Aorta (tissue), 5 donors: ENCODE measurements at places on chromosomes 16 and 17. TPM values are rescaled to one million over a fixed set of nuclear protein-coding genes. Genes with fewer than 3 reads are reported as not detected.

Gene CACNA1H
- total RNA-seq, result 17.8 TPM

Gene CTF1
- 7.2 TPM for total RNA-seq

GRCh38 chr16:51710186-51710585 lies 559.1 kb upstream of the SALL1 start:
- H3K27ac ChIP-seq, result no peak overlapping the region
- DNase-seq, result no peak
- H3K4me3 ChIP-seq, result no peak overlapping the region
- H3K27me3 ChIP-seq, result no peaks in the 10 kb centered on the region

DNA sequence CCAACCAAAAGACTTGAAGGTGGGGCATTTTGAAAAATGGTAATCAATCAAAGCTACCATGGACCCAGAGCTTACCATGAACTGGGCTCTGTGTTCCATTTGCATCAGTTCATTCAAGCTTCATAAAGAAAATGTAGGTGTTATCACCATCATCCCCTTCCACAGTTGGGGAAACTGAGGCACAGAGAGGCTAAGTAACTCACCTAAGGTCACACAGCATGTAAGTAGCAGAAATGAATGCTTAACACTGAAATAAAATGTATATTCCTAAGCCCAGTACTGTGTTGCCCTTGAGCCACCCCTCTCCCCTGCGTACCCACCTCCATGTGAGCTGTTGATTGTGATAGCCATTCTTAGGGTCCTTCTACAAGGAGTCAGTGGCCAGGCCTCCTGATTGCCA lies 83.6 kb downstream of the VAT1L start:
- H3K27ac ChIP-seq, result no peak overlapping the region
- H3K27me3 ChIP-seq, result no peaks in the 10 kb centered on the region
- H3K4me1 ChIP-seq, result peaks cover 4% of the 10 kb centered on the region
- DNase-seq, result no peak
- H3K36me3 ChIP-seq, result no peaks in the 10 kb centered on the region

GRCh38 chr17:44247440-44247841 lies 20.5 kb downstream of the SLC4A1 start:
- H3K36me3 ChIP-seq, result no peaks in the 10 kb centered on the region
- no peak overlapping the region for H3K27ac ChIP-seq
- DNase-seq, result no peak
- no peaks in the 10 kb centered on the region for H3K27me3 ChIP-seq

Gene LPO
- not detected for total RNA-seq

Gene KRTAP4-9
- not detected for total RNA-seq

DNA sequence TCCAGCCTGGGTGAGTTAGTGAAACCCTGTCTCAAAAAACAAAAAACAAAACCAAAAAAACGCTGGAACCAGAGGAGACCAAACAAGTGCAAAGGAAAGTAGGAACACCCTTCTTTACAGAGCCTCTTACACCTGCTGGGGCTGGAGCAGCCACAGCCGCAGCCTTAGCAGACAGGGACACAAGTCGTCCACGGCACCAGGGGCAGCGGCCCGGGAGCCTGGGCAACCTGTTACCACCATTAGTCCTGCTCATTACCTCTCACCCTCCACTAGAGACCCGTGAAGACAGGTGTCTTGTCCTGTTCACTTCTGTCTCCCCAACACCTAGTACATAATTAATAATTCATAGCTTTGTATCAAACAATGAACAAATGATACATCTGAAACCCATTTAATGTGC lies 83.6 kb downstream of the C16orf78 start:
- no peaks in the 10 kb centered on the region for H3K27me3 ChIP-seq
- H3K4me3 ChIP-seq, result no peak overlapping the region
- H3K36me3 ChIP-seq, result no peaks in the 10 kb centered on the region
- peak; percentile 34 for DNase-seq
- H3K27ac ChIP-seq, result no peak overlapping the region
- H3K4me1 ChIP-seq, result no peaks in the 10 kb centered on the region

GRCh38 chr17:68785565-68786486 lies 169.4 kb downstream of the ABCA8 start:
- H3K4me1 ChIP-seq, result no peaks in the 10 kb centered on the region
- no peak for DNase-seq
- H3K36me3 ChIP-seq, result no peaks in the 10 kb centered on the region
- no peaks in the 10 kb centered on the region for H3K27me3 ChIP-seq
- no peak overlapping the region for H3K4me3 ChIP-seq

DNA sequence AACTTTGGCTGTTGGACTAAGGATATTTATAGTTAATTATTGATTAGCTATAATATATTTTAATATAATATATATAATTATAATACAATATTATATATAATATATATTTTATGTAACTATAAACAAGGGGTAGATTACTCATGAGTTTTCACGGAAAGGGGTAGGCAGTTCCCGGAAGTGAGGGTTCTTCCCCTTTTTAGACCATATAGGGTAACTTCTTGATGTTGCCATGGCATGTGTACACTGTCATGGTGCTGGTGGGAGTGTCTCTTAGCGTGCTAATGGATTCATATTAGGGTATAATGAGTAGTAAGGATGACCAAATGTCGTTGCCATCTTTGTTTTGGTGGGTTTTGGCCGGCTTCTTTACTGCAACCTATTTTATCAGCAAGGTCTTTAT lies 315.6 kb downstream of the WWOX start:
- no peak for DNase-seq
- H3K4me1 ChIP-seq, result no peaks in the 10 kb centered on the region
- H3K27me3 ChIP-seq, result no peaks in the 10 kb centered on the region
- no peak overlapping the region for H3K27ac ChIP-seq
- H3K4me3 ChIP-seq, result no peak overlapping the region

- no peak overlapping the region for H3K4me3 ChIP-seq
- H3K27ac ChIP-seq, result no peak overlapping the region
- no peaks in the 10 kb centered on the region for H3K27me3 ChIP-seq
Observed at GRCh38 chr16:85641776-85642176, 28.7 kb downstream of the GSE1 start.

Gene TOP2A
- 4.4 TPM for total RNA-seq

Gene METTL23
- 26.8 TPM for total RNA-seq
